ENCODE measurements at places on chromosomes 12 and 14.

DNA sequence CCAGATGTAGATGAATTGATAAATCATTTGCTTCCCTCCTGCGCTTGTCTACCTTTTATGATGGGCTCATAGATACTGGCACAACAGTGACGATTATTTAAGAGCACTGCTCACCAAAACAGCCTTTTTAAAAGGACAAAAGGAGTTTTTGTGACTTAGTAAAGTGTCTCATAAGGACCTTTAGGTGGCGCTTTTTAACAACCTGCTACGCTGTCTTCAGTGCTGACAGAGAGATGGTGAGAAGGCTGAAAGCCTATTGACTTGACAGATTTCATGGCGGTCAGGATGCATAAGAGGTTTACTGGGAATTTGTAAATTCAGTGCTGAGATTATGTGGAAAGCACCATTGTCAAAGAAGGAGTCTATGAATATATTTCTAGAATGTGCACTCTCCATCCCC, 87.6 kb downstream of the SLC15A5 start:
- no peak for DNase-seq

GRCh38 chr14:68610251-68610793, 182.5 kb downstream of the ZFP36L1 start:
- DNase-seq = no peak

GRCh38 chr12:93314177-93314497, 63.6 kb upstream of the NUDT4 start:
- DNase-seq = no peak

DNA sequence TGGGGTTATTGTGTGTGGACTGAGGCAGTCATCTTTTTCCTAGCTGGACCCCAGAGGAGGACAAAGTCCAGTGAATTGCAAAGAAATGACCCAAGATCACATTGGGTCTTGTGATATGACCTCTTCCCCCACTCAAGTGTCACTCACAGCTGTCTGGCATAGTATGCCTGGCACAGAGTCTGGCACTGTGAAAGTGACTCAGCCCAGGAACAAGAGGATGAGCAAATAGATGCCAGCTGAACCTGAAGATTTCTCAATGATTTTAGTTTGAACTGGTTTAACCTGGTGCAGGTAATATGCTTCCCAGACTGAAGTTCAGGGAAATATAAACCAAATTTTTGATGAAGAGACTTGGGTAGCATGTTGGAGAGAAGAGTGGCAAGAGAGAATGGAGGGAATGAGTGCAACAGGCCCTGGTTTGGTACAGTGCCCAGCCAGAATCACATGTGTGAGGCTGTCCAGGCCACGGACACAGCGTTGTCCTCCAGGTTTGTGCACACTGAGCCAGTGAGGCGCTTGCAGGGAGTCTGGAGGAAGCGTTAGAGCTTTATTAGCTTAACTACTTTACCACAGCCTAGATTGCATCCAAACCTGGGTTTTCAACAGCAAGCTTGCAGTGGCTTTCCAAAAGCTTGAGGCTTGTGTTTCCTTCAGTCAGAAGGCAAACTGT, 332.9 kb downstream of the NUAK1 start:
- DNase-seq = no peak

GRCh38 chr12:108806921-108807320, 50.5 kb downstream of the SSH1 start:
- no peak for DNase-seq

DNA sequence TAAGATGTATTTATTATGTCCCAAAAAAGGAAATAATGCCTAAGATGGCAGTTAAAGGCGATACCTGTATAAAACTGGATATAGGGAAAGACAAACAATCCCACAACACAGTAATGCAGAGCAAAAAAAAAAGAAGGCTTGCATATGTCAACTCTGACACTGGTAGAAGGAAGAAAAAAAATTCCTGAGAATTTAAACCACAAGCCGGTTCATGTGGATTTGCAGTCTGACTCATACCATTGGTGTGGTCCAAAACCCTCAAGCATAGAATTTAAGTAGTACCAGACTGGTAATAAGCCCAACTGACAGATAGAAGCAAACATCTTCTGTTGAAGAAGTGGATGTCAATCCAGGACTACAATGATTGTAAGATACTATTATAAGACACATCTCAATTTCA, 7.2 kb downstream of the DNAI7 start:
- no peak for DNase-seq

DNA sequence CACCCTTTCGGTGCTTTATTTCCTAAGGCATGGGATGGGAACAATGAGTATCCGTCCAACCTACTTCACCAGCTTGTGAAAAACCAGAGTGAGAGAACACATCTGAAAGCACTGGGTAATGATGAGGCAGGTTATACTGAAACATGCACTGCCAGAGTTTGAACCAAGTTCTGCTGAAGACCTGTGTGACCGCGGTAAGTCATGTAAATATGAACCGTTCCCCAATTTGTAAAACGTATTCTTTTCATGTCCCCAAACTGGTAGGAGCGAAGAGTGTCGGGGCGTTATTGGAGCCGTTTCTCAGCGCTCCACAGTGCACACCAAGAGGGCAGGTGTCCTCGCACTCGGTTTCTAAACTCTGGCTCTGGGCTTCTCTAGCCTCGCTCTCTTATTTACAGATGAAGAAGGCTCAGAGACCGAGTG, 788 bp upstream of the NGDN start:
- DNase-seq = no peak

DNA sequence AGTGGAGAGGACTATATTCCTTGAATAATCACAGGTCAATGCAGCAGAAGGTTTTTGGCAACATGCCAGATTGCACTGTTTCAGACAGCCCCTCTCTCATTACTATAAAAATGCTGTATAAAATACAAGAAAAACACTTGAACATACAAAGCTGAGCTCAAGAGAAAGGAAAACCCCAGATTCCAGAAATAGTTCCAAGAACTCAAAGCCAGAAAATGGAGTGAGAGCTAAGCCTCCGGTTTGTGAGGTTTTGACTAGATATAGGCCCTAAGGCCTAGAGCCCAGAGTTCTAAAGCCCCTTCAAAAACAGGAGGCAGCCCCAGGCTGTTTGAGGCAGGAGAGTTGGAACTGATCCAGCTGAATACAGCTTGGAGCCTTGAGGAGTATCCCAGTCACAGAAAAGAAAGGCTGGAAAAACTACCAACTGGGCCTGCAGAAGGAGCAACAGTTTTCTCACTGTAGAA, 29.4 kb upstream of the ACTN1 start:
- DNase-seq = no peak

DNA sequence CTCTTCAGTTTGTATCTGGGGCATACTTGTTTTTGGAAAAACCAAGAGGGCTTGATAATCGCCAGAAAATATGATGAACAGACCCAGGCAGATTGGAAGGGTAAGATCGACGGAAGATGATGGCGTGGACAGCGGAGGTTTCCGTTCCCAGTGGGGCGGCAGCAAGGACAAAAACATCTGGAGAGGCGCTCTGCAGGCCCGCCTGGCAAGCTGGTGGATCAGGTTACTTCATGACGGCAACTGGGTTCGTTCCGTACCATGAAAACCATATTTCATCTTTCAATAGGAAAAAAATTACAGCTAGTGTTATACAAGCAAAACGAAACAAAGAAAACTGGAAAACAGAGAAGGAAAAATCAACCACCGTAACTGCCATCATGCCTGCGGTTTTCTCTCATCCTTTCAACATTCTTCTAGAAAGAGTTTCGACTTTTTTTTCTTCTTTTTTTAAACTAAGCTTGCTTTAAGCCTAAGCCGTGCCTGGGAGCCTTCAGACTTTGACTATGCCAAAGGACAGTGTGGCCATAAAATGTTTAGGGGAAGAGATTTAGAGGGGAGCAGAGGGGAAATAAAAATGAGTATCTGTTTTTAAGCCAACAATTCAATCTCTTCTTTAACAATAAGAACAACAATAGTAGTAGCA, 210.5 kb downstream of the FOXN3 start:
- no peak for DNase-seq

DNA sequence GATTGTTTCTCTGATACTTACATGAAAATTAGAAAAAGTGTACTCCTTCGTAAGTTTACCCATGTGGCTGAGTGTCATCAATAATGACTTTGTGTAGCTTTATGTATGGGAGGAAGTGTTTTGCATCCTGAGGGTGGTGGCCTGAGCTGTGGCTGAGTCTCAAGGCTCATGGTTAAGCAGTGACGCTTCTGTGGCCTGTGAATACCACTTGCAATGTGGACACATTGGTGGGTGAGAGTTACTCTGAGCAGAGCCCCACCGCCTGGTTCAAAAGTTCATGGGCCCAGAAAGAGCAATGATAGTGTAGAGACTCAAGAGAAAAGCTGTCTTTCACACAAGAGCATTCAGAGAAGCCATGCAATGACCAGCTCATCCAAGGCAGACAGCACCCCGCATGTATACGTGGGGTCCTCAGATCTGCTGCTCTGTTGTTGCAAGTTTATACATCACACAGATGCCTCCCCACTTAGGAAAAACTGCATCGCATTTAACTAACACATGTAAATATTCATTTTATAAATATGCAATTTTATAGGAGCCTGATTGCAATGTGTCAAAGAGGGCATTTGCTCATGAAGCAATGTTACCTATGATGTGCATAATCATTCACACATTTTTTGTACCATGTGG, 55.1 kb upstream of the FRMD6 start:
- peak; percentile 24 for DNase-seq

- no peak for DNase-seq
Observed at GRCh38 chr14:101454229-101454628, 107.1 kb upstream of the DIO3 start.

DNA sequence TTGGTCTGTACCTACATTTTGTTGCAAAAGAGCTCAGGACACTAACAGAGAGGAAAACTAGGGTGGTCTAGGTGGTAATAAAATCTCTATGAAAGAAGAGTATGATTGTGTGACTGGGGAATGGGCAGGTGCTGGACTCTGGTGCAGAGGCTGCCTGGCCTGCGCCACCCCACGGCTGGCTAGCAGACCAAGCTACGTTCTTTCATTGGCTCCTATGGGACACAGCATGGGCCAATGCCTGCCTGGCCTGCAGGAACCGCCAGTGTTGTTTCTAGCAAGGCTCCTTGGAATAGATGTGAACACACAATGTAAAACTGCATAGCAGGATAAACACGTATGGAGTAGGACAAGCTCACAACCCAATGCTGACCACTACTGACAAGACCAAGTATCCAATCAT, 51.7 kb upstream of the CORO1C start:
- DNase-seq = no peak

All from activated CD8-positive, alpha-beta memory T cell treated with anti-CD3 and anti-CD28 coated beads for 4 hours (primary cell).